ENCODE measurements at places on chromosomes 7 and 10.
A peak's percentile ranks its signal among the peaks of the same experiment; 100 is the strongest.

DNA sequence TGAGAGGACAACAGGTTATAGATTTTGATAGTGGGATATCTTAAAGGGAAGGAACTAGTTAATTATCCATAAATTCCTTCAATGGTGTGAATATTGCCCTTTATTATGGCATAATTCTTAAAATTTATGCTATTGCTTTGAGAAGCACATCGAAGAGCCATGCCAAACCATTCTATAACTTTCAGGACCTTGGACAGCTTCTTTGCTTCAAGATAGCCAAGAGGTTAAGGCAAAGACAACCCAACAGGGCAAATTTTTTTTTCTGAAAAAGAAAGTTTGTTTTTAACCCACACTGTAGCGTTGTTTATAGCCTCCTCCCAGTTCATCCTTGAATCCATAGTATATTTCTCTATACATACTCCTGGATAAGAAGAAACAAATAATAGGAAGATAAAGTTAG, 103.2 kb downstream of the NRG3 start:
- DNase-seq = no peak

DNA sequence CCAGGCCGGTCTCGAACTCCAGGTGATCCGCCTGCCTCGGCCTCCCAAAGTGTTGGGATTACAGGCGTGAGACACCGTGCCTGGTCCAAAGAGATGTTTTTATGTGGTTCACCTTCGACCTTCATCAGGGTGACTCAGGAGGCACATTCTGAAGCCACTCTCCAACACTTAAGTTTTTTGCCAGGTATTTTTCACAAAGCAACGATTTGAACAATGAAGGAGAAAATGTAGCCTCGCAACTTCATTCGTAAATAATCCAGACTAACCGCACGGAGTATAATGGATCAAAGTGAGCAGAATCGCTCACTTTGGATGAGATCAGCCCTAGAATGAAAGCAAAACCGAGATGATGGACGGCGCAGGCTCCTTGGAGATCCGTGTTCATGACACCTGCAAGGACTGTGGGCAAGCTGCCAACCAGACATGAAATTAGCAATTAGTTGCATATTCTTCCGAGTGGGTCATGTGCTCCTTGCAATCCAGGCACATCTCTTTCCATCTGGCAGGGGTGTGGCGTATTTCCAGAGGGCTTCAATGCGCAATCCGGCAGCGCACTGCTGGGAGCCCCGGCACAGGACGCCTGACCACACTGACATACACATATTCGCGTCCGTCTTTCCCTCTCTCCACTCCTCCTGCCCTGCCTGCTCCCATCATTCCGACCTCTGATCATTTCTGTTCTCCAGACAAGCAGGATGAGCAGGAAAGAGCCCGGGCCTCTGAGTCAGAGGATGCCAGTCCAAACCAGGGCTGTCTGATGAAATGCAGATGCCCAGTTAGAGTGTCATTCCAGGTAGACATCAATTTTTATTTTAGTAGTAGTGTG, 148.4 kb downstream of the KLF6 start:
- DNase-seq = no peak

DNA sequence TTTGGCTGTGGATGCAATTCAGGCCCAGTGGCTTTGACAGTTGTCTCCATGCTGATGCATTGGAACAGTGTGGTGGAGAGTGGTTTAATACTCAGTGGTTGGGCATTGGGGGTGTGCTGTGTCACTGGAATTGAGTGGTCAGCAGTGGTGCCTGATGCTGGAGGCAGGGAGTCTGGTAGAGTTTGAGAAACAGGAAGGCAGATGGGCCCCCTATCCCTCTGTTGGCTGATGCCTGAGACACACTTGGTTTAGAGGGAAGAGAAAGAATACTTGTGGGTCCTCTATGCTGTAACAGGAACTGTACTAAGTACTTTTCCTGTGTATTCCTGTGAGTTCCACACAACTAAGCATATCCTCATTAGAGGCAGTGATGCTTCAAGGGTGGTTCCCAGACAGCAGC, 55.4 kb downstream of the EEPD1 start:
- DNase-seq = no peak

- no peak for DNase-seq
Observed at GRCh38 chr7:112013274-112013673, 192.9 kb downstream of the DOCK4 start.

GRCh38 chr7:113283861-113284260, 165.5 kb upstream of the SMIM30 start:
- no peak for DNase-seq

DNA sequence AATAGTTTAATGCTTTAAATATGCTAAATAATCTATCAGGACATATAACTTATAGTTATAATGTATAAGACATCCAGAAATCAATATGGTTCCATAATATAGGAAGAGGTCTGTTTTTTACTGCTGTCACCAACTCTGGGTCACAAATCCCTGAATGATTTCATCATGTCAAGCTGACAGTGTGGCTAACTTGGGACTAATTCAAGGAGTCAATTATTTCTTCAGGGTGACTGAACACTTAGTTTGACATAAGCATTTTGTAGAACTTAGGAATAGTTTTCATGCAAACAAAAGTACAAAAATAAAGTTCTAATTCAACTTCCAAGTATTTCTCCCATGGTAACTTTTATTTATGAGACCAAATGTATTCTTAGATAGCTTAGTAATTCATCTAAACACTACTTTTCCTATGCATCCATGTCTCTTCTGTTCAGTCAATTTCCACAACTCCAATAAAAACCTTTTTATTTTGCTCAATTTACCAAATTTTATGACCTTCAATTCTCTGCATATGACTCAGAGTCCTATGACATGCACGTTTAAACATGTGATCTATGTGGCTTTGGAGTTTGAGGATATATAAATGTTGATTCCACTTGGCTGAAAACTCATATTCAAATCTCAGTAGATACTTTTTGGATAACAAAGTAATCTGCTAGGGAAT, 40.3 kb upstream of the GNAT3 start:
- DNase-seq = no peak

DNA sequence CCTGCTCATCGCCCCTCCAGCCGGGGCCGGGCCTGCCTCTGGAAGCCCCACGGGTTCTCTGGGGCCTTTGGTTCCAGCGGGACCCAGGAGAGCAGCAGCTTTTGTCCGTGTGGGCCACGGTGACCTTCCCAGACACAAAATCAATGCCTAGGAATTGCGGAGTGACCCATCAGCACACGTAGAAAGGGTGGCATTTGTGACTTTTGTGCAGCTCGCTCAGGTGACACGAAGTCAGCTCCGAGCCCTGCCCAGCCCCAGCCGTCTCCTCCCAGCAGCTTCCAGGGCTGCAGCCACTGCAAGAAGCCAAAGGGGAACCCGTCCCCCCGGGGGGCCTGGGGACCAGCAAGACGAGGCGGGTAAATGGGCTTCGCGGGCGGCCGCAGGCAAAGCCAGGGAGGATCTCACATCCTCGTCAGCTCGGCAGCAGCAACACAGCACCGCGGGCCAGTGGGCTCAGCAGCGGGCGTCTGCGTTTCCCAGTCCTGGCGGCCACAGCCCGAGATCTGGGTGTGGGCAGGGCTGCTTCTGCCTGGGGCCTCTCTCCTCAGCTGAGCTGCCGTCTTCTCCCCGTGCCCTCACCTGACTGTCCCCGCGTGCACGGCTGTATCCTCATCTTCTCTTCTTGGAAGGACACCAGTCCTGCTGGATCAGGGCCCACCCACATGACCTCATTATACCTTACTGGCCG, 88.5 kb downstream of the PAXIP1 start:
- DNase-seq = no peak

DNA sequence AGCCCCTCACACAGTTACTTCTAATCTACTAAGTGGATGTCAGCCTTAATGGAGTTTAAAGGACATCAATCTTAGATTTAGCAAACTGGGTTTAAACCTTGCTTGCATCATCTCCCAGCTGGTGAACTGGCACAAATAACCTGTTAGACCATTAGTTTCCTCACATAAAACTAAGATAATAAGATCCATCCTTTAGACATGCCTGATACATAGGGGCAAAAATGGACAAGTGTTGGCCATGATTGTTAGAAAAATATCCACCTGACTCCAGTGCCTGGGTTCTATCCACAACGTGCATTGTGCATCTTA, 439.1 kb downstream of the TNS3 start:
- no peak for DNase-seq

DNA sequence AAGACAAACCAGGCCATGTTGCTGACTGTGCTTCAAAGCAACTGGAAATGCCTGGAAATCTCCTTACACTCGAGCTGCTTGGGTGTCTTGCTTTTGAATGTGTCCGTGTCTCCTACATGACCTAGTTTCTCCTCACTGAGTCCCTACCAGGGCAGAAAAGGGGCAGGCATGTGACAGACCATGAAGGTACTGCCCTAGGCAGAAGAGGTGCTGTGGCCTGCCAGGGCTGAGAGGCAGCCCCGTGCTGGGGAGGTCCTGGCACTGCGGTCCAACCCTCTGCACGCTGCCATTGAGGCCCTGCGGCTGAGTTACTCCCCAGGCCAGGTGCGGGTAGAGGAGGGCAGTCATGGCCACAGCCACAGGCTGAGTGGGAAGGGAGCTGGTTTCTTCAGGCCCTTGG, 159.3 kb downstream of the LYZL1 start:
- DNase-seq = no peak

GRCh38 chr7:27714831-27715444, 25.0 kb upstream of the TAX1BP1 start:
- peak; percentile 26 for DNase-seq

DNA sequence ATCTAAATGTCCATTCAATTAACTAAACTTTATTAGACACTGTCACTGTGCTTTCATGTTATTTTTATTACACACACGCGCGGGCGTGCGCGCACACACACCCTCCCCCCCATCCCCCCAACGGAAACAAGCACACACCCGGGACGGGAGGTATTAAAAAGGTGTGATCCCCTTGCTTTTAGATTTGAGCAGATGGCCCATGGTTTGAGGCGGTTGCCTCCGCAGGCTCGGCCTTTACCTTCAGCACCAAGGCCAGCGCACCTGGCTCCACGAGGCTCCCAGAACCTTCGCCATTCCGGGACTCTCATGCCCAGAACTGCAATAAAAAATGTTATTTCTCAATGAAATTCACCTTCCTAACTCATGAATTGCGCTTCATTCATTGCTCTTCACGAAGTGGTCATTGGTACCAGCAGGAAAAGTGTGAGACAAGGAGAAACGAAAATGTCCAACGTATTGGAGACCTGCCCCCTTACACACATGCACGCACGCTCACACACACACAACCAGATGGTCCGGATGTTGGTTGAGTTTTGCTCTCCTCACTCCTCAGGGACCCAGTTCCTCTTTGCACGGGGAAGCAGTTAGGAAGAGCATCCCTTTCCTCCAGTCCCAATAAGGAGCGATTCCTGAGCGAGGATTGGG, 20.8 kb upstream of the PTF1A start:
- DNase-seq = no peak

- no peak for DNase-seq
Observed at GRCh38 chr7:9691286-9691685, 1257.9 kb downstream of the NXPH1 start.

DNA sequence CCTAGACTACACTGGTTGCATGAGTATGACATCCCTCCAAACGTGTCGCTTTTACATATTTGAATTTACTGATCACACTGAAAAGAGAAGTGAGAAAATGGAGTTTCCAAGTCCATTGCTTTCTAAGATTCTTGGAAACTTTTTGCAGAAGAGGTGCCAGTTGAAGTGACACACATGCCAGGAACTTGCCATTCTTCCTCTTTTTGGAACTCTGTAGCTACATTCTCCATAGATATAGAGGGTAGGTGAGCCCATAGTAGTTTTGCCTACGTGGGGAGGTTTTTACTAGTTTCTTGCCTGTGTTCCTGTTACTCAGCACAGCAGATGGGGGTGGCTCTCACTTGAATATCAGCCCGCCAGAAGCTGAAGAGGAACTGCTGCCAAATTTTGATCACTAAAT, 286.6 kb upstream of the NRP1 start:
- DNase-seq = no peak

DNA sequence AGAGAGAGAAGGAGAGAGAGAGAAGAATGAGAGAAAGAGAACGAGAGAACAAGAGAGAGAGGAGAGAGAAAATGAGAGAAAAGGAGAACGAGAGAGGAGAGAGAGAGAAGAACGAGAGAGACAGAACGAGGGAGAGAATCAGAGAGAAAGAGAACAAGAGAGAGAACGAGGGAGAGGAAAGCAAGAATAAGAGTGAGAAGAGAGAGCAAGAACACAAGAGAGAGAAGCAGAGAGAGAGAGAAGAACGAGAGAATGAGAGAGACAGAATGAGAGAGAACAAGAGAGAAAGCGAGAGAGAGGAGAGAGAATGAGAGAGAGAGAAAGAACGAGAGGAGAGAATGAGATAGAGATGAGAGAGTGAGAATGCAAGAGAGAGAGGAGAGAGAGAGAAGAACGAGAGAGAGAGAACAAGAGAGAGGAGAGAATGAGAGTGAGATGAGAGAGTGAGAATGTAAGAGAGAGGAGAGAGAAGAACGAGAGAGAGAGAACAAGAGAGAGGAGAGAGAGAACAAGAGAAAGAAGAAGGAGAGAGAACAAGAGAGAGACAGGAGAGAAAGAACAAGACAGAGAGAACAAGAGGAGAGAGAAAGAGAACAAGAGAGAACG, 68.2 kb downstream of the ASB13 start:
- no peak for DNase-seq

- peak; percentile 65 for DNase-seq
Observed at GRCh38 chr10:122034149-122034756, 45.3 kb downstream of the TACC2 start.

GRCh38 chr10:88538048-88538447, 45.1 kb downstream of the RNLS start:
- DNase-seq = no peak

DNA sequence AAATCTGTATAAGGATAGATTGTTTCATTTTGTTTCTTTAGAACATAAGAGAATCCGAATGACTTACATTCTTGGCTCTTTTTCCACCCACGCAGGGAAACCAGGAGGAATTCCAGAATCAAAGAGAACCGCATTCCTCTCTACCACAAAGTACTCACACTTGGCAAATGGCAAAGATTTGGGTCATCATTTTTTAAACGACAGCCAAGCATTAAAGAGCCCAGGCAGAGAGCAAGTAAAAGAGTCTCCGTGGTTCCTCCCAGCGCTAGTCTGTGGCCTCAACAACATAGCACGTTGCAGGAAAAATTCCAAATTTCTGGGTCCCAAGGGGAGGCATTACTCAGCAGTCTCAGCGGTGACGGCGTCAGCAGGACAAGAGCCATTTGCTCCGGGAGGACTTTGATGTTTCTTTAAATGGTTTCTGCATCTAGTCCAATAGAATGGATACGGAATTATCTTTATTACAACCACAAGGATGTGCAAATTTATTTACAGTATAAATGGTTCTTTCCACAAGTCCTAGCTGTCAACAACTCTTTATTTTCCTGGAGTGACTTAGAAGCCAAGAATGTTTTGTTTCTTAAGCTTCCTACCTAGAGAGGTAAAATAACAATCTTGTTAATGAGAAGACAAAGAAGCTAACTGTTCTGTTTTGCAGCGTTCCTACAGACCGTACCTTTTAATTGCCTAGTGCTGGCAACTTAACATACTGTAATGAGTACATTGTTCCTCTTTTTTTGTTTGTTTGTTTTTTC, 232.5 kb downstream of the SKIDA1 start:
- DNase-seq = peak; percentile 97

GRCh38 chr7:44673771-44674170, 67.3 kb downstream of the OGDH start:
- no peak for DNase-seq

- no peak for DNase-seq
Observed at GRCh38 chr10:61565819-61566560, 96.7 kb upstream of the CABCOCO1 start.
